ENCODE measurements at places on chromosomes 6 and 20. TPM values are rescaled to one million over a fixed set of nuclear protein-coding genes. Genes with fewer than 3 reads are reported as not detected.

DNA sequence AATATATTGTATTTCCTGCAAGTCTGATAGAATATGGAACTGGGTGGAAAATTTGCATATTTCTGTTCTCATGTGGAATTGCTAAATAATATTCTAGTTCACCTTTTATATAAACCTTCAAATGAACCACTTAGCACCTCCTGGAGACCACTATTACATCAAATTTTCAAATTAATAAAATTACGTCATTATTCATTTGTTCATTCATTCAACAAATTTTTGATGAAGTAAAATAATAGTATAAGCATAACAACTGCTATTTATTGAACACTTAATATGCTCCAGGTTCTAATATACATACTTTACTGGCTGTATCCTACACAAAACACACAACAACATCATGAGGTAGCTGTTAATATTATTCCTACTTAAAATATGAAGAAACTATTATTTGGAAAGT is 215.1 kb downstream of the KCNQ5 start:
- no peak for DNase-seq

DNA sequence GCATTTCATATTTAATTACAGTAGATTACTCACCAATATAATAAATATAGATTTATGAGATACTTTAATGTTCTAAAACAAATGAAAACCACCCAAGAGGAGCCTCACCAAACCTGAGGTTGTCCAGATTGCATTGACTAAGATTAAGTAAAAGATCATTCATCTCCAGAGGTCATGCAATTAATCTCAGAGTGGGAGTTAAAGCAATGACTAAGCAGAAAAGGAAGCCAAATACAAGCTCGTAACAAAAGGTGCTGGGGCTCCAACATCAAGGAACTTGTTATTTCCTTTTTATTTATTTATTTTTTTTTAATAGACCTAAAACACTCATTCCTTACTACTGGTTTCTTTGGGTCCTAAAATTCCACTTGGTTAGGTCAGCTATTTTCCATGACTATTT is 57.7 kb downstream of the RSPO3 start:
- no peak for DNase-seq

DNA sequence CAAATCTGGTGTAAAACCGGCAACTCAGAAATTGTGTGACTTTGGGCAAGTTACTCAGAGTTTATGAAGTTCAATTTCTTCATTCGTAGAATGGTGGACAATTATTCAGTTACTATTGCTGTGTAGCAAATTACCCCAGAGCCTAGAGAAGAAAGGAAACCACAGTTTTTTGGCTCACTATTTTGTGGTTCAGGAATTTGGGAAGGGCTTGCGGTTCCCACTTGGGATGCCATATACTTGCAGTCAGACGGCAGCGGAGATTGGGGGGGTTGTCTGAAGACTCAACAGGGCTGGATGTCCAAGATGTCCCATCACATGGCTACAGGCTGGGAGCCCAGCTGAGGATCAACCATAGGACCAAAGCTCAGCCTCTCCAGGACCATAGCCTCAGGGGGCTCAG is 108.1 kb downstream of the PCSK2 start:
- DNase-seq, result no peak

GRCh38 chr6:13355043-13355945 is 27.0 kb upstream of the TBC1D7 start:
- peak; percentile 42 for DNase-seq

MDFI gene
- total RNA-seq, result 23.9 TPM

DNA sequence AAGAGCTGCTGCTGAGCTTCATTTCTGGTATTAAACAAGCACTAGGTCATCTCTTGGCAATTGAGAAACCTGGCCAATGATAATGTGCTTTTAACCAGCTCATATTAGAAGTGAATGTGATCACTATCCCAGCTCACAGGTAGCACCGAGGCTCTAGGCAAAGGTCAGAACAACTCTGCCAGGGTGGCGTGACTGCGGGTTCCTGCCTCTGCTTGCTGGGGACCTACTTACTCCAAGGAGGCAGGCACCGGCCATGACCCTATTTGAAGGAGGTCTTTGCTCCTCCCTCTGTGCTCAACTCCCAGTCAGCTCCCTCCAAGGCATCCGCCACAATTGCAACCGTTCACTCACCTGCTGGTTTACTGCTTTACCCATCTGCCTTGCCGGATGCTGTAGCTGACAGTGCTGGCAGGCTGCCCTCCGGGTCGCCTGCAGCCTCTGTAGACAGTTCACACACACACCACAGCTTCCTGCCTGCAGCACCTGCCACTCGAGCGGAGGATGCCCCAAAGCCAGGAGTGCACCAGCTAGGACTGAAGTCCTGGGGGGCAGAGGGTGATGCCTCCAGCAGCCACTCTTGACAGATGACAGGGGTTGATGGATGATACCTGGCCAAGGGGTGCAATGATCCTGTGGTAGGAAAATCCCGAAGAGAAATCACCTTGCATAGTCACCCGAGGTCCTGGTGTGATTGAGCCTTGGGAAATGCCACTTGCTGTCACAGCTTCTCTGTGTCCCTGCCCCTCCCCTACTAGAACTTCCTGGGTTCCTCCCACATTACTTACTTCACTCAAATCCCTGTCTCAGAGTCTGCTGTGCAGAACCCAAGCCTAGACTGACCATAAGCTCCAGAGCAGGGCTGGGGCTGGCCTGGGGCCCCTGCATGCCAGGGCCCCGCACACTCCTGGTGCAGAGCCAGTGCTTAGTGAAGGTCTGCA is 8.8 kb upstream of the VSX1 start:
- no peak for DNase-seq

TREML1 gene
- total RNA-seq, result not detected

GRCh38 chr6:43383021-43383667 is 13.7 kb upstream of the ZNF318 start:
- DNase-seq, result no peak

MYLK4 gene
- total RNA-seq, result 0.73 TPM

GRCh38 chr6:98833307-98834059 is 891 bp upstream of the POU3F2 start:
- DNase-seq, result no peak

DNA sequence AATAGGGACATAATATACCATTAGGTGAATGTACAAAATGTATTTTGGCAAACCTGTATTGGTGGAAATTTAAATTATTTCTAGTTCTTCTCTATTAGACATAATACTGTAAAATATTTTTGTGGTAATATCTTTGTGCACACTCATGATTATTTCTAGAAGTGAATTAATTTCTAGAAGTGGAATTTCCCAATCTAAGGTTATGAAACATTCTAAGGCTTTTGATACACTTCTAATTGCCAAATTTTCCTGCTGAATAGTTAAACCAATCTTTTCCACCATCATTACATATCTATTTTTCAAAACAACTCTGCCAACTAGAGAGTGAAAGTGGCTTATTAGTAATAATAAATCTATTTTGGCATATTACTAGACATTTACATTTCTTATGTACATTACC is 1.8 kb upstream of the CCND3 start:
- no peak for DNase-seq

DNA sequence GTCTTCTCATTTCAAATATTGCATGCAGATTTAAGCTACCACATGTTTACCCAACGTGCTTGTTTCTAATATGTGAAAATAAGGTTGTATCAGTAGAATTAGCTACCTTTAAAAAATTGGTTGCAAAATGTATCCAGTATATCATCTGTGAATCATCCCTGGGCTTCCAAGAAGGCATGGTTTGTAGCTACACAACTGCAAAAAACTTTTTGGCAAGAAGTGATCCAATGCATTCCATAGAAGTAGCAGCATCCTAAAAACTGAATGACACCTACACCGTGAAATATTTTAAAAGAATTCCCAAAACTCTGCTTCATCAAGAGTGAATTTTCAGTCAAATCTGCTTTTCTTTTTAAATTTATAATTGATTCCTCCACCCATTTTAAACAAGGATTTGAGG is 89.1 kb downstream of the AIG1 start:
- DNase-seq, result no peak

DNA sequence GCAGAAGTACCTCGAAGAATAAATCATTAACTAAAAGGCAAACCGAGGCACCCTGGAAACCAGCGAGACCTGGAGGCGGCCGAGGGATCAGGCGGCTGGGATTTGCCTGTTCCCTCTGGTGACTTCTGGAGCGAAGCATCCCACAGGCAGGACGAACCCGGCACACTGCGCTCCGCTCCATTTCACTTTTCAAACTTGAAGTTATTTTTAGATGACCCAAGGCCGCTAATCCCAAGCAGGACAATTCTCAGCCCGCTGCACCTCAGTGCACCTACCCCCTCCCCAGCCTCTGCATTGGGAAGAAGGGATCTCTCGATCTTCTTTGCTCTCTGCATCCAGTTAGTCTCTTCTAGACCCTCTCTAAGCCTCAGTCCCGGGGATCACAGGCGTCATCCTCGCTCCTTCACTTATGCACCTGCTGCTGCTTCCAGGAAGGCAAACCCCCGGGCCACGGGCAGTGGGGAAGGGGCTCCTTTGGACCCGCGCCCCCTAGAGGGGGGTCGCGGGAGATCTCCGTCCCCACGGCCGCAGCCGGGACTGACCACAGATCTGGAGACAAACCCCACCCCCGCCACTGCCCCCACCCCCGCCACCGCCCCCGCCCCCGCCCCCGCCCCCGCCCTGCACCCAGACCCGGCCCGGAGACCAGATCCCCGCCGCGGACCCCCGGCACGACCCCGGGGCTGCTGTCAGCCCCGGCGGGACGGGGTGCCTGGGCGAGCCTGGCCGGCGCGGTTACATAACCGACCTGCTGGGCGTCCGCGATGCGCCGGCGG is 636 bp downstream of the RCAN2 start:
- DNase-seq, result peak; percentile 33

PDE7B gene
- total RNA-seq, result 0.09 TPM

GRCh38 chr6:136370988-136371728 is 81.5 kb upstream of the BCLAF1 start:
- no peak for DNase-seq

GRCh38 chr6:41558033-41558807 is 12.0 kb downstream of the FOXP4 start:
- no peak for DNase-seq

CASS4 gene
- total RNA-seq, result 0.27 TPM

DNA sequence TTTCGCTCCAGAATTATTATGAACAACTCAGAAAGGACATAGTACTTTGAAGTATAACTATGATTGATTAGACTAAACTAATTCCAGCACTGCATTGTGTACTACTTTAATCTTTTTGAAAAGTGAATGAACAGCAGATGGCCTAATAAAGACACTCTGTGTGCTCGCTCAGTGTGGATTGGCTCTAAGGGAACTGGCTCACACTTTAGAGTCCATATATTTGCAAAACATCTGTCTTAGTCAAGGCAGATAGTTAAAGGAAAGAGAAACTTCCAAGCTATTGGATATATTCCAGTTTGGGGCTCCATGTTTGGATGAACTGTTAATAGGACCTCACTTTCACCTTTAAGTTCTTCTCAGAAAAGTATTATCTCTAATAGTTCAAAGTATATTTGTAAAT is 218.9 kb downstream of the EYA4 start:
- no peak for DNase-seq

GRCh38 chr6:33191383-33192104 is 723 bp downstream of the COL11A2 start:
- peak; percentile 44 for DNase-seq

- DNase-seq, result no peak
Observed at GRCh38 chr6:113707194-113707593, 150.0 kb upstream of the MARCKS start.

DNA sequence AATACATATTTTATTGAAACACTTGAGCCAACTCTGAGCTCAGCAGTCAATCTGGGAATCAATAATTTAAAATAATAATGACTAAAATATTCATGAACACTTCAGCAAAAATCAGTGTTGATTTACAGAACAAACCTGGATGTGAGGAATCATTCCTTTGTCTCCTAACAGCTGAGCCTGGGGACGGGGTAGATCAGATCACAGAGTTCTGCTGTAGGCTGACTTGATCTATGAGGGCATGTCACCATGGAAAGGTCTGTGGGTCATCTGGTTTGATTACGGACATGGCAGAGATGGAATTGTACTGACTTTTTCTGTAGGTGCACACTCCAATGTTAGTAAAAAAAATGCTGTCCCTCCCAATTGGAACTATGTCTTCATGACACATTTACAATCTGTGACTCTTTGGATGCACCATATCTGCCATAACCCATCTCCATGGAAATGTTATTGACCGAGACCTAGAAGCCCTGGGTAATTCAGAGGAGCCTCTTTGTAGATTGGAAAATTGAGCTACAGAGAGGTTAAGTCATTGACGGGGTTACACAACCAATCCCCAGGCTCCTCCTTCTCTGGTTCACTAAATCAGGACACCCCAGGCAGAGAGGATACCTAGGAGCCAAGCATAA is 114.1 kb downstream of the DOK5 start:
- DNase-seq, result no peak

DNA sequence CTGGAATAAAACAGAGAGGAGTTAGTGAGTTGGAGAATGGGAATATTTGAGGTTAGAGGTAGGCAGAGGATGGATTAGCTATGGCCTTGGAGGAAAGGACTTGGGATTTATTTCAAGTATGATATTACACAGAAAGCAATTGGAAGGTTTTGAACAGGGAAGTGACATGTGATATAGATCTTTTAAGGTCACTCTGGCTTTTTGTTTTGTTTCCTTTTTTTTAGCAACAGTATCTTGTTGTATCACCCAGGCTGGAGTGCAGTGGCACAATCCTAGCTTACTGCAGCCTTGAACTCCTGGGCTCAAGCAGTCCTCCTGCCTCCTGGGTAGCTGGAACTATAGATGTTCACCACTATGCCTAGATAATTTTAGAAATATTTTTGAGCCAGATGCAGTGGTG is 190.3 kb downstream of the UTRN start:
- no peak for DNase-seq

DNA sequence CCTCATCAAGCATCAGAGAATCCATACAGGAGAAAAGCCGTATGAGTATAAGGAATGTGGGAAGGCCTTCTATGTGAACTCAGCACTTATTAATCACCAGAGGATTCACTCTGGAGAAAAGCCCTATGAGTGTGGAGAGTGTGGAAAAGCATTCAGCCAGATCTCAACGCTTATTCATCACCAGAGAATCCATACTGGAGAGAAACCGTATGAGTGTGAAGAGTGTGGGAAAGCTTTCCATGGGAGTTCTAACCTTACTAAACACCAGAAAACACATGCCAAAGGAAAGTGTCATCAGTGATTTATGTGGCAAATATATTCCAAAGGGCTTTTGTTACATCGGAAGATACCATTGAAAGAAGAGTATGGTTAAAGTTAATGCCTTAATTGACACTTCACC is 25.4 kb downstream of the ZKSCAN8 start:
- DNase-seq, result no peak

OR2J3 gene
- not detected for total RNA-seq

GRCh38 chr20:45358282-45359068 is 4.5 kb upstream of the SYS1 start:
- no peak for DNase-seq

- DNase-seq, result no peak
Observed at GRCh38 chr20:24491041-24491756, 21.8 kb downstream of the SYNDIG1 start.

SMIM8 gene
- 19.0 TPM for total RNA-seq

GRCh38 chr20:25549172-25549773 is 36.1 kb downstream of the NINL start:
- DNase-seq, result no peak

GHRH gene
- not detected for total RNA-seq

CENPW gene
- total RNA-seq, result 66.4 TPM

ZBTB46 gene
- 2.5 TPM for total RNA-seq

- DNase-seq, result peak; percentile 91
Observed at GRCh38 chr6:63635588-63636517, at the start of gene PHF3. PHF3 (plus strand) TSS chr6:63635802; CDS start chr6:63646552, 10,750 bp downstream.

Measured in Calu3 (cell line).